ENCODE measurements at places on chromosomes 2 and 18.

DNA sequence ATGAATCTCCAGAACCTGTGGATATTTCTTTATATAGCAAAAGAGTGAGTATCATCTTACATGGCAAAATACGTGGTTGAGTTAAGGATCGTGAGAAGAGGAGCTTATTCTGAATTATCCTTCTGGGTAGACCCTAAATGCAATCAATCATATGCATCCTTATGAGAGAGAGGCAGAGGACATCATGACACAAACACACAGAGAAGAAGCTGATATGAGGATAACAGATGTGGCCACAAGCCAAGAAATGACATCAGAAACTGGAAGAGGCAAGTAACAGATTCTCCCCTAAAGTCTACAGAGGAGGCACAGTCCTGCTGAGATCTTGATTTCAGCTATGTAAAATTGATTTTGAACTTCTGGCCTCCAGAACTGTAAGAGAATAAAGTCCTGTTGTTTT is 730.2 kb upstream of the ZNF804A start:
- no peak for DNase-seq

- peak; percentile 40 for DNase-seq
Measured at GRCh38 chr18:69935319-69936190, 12.1 kb downstream of the CD226 start.

DNA sequence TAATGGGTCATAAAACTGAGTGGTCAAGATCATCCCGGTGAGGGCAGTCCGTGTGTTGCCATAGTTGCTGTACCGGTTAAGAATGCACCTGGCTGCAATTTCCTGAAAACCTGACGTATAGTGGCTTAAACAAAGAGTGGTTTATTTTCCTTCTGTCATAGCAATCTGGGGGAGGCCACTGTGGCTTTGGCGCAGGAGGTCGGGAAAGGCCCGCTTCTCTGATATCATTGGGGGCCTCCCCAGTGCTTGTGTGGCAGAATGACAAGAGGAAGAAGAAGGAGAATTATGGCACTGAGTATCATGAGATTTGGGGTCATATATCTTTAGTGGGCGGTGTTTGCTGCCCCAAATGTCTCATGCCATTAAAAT is 4.4 kb downstream of the C2orf92 start:
- no peak for DNase-seq

DNA sequence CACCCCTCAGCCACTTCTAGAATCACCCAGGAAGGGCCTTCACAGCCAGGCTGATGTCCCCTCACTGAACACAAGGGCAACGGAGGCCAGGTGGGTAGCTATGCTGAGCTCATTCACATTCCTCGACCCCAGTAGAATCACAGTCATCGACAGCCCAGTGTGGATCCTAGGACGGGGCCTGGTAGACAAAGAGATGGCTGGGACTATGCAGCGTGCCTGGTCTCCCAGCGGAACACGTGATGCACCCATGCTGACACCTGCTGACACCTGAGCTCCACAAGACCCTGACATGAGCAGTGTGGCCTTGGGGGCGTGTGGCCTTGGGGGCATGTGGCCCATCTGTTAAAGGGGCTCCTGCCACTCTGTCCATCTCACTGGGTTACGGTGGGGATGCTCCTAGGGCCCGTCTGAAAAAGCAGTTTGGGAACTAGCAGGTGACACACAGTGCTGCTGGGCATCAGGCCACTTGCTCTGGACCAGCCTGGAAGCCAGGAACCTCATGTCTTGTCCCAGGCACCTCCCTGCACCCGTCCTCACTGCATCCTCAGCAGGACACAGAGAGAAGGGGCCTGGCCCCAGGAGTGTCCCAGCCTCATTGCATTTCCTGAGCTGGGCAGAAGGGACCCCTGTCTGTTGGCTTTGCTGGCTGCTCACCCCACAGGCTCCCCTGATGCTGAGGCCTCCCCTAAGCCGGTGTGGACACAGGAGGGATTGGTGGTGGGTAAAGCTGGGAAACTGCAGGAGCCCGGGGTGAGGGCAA is 9.7 kb downstream of the ECEL1 start:
- no peak for DNase-seq

DNA sequence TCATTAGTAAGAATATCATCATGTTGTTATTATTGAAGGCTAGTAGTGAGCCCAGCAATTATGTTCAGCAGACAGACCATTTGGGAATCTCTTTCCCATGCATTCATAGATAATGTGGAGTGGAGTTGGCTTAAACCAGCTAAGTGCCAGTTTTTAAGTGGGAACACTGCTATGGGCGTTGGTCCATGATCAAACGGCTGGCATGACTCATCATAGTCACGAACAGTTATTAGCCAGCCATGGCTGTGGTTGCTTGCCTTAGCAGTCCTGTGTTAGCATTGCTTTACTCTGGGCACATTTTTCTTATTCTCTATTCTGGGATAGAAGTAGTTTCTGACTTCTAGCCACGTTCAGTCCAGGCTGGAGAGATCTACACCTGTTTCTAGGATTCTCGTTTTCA is 17.7 kb downstream of the EIF4E2 start:
- no peak for DNase-seq

DNA sequence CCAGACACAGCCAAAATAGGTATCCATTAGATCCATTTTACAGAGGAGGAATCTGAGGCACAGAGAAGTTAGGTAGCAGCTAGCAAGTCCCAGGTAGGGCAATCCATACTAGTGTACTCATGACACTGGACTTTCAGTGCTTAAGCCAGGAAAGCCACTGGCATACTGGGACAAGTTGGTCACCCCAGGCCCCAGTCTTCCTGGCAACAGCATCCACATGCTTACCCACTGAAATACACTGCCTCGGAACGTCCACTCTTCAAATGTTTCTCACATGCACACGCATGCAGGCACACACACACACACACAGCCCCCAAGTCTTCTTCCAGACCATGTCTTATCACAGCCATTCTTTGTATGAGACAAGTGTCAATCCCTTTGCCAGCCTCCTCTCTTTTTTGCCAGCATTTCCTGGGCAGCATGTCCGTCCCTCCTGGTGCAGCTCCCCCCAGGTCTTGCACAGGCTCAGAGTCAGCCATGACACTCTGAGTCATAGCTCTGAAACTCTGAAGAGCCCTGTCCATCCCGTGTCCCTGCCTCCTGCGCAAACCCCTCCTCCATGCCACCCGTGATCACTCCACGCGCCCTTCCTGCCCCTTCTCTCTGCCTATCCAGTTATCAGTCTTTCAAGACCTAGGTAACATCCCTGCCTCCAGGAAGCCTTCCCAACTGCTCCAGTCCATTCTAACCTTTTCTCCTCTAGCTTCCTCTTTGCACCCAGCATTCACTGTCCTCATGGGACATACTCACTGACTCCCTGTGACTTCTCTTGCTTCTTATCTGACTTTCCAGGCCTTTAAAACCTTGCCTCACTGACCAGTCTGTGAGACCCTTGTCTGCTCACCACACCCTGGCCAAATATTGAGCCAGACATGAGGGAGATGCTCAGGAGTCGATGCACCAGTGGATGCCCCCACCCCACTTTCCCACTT is 10.9 kb upstream of the TEX261 start:
- DNase-seq, result no peak

GRCh38 chr2:25324905-25325592 is 16.7 kb downstream of the DNMT3A start:
- no peak for DNase-seq

DNA sequence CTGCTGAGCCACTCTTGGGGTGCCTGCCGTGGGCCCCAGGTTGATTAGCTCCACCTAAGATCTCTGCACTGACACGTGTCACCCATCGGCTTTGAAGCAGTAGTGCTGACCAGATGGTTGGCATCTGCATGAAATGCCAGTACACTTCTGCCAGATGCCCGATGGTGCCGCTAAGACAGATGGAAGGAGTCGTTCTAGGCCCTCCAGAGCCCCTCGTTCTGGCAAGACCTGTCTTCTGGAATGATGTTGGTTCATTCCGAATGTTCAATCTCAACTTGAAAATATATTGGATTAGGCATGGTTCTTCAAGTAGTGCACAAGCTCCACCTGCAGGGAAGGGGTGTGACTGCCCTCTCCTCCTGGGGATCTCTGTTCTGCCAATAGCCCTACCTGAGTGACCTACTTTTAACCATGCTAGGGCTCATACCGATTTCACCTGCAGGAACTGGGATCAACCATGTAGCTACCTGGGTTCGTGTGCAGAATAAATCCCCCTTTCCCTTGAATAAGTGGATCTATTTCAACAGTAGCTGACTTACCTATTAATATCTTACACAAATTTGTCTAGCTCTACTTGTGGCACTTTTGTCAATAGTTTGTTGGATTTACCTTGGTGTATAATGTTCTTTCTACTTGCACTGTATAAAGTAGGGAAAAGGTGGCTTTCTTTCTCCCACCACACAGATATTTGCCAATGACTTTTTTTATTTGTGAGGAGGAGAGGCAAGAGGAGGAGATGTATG is 342.6 kb downstream of the CTNNA2 start:
- no peak for DNase-seq

GRCh38 chr2:29372185-29372584 is 257.0 kb downstream of the CLIP4 start:
- DNase-seq, result no peak

- no peak for DNase-seq
Measured at GRCh38 chr2:40535972-40536371, 84.1 kb upstream of the SLC8A1 start.

- DNase-seq, result no peak
Measured at GRCh38 chr18:5582849-5583681, 39.3 kb upstream of the EPB41L3 start.

DNA sequence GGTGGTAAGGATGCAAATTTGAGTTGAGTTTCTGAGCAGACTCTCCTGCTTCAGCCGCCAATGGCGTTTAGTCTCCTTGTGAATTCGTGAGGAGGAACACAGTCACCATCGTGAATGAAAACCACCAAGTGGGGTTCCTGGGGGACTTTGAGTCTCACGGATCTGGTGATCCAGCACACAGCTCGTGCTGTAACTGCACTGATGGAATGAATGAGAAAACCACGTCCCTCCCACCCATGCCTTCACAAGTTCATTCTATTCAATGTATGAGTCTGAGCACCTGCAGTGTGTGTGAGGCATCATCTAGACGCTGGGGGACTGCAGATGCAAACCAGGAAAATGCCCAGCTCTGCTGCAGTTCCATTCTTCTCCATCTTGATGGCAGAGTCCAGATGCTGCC is 127.9 kb downstream of the PIEZO2 start:
- no peak for DNase-seq

GRCh38 chr18:35430721-35431373 is 53.7 kb upstream of the ZNF396 start:
- no peak for DNase-seq

DNA sequence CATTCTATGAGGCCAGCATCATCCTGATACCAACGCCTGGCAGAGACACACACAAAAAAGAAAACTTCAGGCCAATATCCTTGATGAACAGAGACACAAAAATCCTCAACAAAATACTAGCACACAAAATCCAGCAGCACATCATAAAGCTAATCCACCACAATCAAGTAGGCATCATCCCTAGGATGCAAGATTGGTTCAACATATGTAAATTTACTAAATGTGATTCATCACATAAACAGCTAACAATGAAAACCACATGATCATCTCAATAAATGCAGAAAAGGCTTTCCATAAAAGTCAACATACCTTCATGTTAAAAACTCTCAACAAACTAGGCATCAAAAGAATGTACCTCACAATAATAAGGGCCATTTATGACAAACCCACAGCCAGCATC is 65.3 kb downstream of the WDPCP start:
- no peak for DNase-seq

DNA sequence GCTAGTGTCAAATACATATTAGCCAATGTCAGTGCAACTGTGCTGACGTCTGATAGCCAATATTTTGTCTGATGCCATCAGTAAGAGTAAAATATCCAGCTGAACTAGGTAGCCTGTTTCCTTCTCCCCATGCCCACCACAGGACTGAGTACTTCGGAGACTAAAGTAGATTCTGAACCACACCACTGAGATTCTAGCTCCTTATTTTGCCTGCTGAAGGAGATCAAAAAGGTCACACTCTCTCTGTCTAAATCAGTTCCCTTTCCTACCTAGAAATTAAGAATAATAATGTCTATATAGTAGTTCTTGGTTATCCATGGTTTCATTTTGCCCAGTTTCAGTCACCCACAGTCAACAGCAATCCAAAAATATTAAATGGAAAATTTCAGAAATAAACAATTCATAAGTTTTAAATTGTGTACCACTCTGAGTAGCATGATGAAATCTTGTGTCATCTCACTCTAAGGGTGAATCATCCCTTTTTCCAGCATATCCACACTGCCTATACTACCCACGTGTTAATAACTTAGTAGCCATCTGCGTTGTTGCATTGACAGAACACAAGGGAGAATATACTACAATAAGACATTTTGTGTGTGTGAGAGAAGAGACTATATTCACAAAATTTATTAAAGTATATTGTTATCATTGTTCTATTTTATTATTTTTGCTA is 1043.3 kb upstream of the PIK3C3 start:
- no peak for DNase-seq

DNA sequence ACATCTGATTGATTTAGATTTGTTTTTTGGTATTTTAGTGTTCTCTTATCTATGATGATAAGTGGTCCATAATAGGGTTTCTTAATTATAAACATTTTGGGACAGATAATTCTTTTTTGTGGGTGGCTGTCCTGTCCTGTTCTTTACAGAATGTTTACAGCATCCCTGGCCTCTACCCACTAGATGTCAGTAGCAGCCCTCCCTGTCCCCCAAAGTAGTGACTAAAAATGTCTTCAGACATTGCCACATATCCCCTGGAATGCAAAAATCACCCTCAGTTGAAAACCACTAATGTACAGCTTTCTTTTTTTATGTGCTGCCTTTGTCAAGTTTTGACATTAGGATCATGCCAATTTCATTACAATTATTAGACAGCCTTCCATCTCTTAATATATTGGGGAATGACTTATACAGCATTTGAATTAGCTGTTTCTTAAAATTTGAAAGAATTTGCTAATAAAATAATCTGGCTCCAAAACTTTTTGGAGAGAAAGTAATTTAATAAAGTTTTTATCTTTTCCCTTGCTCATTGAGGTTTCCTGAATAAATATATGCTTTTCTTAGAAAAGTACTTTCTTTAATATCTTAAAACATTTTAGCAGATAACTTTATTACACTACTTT is 19.5 kb downstream of the WIPF1 start:
- no peak for DNase-seq

GRCh38 chr2:84395820-84396219 is 63.3 kb downstream of the SUCLG1 start:
- DNase-seq, result no peak
